ENCODE measurements at places on chromosomes 2 and 18.

- DNase-seq = no peak
Observed at GRCh38 chr18:5317186-5317585, 21.7 kb upstream of the ZBTB14 start.

DNA sequence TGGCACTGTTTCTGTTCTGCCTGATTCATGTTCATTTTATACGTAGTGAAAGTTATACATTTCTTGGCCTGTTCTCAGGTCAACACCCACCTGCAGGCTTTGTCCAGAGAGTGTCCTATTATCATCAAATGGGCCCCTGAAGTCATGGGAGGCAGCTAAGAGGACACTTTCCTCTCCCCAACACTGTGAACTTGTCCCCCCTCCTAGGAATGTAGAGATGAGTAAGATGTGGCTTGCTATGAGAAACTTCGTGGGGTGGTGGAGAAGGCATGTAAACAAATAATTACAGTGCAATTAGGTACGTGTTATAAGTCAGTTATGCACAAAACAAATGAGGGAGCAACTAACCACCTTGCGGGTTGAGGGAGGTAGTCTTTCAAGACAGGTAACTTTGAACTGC is 57.9 kb downstream of the COL4A3 start:
- no peak for DNase-seq

- no peak for DNase-seq
Observed at GRCh38 chr18:52237551-52237950, 102.4 kb upstream of the DCC start.

GRCh38 chr2:190533968-190534309 is 583 bp downstream of the NEMP2 start:
- no peak for DNase-seq

DNA sequence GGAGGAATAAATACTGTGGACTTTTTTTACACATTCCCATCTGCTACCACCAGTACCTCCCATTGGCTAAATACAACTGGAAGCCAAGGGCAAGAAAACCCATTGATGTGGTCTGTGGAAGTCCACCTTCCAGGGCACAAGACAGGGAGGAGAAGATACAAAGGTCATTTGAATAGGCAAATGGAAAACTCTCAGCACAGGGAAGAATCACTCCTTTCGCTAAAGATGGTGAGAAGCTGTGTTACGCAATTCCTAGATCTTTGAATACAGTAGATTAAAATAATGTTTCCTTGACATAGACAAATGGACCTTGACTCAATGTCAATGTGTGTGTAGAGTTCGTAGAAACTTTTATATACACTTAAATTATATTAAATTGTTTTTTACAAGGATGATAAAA is 70.9 kb upstream of the ERBB4 start:
- DNase-seq = no peak

DNA sequence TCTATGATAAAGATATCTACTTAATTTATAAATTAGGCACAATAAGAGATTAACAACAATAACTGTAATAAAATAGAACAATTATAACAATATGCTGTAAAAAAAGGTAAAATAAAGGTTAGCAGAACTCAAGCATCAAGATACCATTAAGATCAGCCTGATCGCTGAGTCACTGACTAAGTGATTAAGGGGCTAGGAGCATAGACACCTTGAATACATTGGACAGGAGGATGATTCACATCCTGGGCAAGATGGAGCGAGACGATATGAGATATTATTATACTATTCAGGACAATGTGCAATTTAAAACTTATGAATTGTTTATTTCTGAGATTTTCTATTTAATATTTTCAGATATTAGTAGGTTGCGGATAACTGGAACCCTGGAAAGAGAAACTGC is 1277.8 kb upstream of the ZEB2 start:
- no peak for DNase-seq

GRCh38 chr2:128361376-128362131 is 42.9 kb upstream of the HS6ST1 start:
- DNase-seq = no peak

- no peak for DNase-seq
Observed at GRCh38 chr2:135620198-135620597, 88.9 kb downstream of the R3HDM1 start.

- DNase-seq = no peak
Observed at GRCh38 chr2:172084395-172084644, 987 bp upstream of the DLX1 start.

- no peak for DNase-seq
Observed at GRCh38 chr18:32026491-32027086, 8.0 kb downstream of the RNF125 start.

DNA sequence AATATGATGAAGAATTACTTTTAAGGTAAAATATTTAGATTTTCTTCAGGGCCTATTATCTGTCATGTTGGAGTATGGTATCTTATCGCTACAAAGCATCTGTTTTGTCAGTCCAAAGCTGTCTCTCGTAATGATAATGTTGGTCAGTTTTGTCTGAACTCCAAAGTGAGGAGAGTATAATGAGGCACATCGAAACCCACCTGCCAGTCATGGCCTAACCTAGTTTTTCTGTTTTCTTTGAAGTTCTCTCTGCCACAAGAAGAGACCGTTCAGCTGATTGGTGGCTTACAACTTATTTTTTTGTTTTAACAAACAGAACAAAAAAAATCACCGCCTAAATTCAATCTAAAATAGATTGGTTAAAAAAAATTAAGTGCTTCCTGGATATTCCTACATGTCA is 1387.9 kb downstream of the RPIA start:
- no peak for DNase-seq

GRCh38 chr2:33516456-33516995 is 40.1 kb downstream of the RASGRP3 start:
- DNase-seq = no peak

Data from T1000 (cell line).